Suppressor macrophage treated with lipopolysaccharide for 4 hours (primary cell): ENCODE measurements at places on chromosomes 1 and 21.

DNA sequence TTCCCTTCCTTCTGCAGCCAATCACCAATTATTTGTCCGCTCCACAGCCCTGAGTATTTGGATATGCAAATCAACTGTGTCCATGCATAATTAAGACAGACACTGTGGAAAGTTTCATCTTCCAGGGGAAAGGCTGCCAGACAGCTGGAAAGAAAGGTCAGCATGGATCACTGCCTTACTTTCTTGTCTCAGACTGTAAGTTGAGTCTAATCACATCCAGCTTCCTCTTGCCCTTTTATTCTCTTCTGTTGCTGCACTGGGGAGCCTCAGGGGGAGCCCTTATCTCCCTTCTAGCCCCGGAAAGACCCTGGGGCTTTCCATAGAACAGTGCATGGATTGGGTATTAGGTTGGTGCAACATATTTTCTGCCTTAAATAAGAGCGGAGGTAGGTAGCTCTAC, 182.9 kb downstream of the OMA1 start:
- DNase-seq = no peak

GRCh38 chr1:35544976-35545375, 12.2 kb downstream of the KIAA0319L start:
- peak; percentile 76 for DNase-seq

- no peak for DNase-seq
Observed at GRCh38 chr1:235806123-235806522, 60.6 kb downstream of the LYST start.

DNA sequence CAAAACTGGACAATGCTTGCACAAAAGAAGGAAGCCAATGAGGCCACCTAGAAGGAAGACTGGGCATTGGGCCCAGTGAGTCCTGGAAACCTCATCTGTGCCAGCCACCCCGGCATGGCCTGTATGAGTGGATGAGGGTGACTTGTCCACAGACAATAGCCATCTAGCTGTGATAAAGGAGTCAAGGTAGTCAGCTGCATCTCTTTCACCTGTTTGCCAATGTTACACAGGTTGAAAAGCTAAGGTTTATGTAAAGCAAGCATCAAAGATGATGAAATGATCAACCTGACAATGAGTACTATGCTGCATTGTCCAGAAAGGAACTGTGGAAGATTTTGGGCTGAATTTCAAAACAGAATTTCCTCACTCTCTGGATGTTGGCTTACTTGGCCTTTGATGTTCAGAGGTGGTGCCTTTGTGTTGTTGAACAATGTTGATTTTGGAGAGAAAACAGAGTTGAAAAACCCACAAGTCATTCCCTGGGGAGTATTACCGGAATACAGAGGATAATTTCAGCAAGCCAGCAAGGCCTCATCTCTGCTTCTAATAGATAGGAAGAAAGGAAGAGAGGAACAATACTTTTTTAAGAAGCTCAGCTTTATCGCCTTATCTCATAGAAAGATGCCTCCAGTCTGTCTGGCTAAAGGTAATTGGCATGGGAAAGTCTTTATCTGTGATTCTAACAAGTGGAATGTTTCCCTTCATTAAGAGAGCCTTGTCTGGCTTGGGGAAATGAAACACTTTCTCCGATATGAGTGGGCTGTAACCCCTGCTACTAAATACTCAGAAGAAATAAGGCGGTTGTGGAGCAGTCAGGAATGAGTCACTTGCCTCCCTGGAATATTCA, 11.4 kb upstream of the SELE start:
- no peak for DNase-seq

- no peak for DNase-seq
Observed at GRCh38 chr1:179194068-179194537, 35.4 kb downstream of the ABL2 start.

DNA sequence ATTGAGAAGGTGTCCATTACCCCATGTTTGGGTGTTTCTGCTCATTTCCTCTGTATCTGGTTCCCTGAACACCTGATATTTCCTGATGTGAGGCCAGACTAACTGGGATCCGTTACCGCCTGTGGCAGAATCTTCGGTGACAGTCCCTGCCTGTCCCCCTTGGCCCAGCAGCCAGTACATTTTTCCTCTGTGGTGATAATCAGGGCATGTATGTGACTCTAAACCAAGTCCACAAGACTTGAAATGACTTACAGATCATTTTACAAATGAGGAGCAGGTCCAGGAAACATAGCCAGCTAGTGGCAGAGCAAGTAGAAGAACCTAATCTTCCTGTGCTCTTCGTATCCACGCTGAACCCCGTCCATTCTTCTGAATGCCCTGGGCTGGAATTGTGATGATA, 143.5 kb upstream of the IPO9 start:
- no peak for DNase-seq

DNA sequence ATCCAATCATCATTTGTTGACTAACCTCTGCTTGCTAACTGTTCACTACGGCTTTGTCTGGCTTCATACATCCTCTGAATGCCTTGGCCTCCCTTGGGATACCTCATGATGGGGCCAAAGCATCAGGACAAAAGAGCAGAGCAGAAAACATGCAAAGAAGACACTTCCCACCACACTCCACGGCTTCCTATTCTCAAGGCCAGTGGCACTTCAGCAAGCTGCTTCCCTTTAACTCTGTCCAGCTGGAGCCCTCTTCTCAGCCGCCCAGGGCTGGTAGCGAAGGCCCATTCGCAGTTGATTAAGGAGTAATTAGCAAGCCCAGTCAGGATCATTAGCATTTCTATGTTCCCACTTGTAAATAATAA, 224.3 kb upstream of the FGGY start:
- peak; percentile 28 for DNase-seq

DNA sequence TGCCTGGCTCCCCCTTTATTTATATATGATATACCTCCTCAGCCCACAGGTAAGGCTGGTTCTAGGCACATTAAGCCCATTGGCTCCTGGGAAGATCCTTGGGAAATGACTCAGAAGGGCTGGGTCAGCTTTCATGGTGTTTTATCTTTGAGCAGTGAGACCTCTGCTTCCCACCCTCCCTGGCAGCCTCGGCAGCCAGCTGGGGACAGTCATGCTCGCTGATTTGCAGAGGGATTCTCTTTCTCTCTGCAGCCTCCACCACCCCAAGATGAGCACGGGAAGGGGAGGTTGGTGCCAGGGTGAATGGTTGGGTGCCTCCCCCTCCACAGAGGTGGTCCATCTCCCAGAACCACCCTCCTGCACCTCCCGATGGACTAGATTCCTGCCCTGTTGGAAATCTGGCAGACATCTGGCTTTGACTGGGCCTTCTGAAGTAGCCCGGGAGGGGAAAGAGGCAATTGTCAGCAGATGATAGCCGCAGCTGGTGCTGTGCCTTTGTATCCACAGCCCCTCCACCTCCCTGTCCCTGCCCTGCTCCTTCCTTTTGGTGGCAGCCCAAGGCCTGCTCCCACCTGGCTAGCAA, 24.6 kb downstream of the IER5 start:
- DNase-seq = no peak

GRCh38 chr1:47432071-47433036, 5.5 kb upstream of the FOXD2 start:
- peak; percentile 77 for DNase-seq

DNA sequence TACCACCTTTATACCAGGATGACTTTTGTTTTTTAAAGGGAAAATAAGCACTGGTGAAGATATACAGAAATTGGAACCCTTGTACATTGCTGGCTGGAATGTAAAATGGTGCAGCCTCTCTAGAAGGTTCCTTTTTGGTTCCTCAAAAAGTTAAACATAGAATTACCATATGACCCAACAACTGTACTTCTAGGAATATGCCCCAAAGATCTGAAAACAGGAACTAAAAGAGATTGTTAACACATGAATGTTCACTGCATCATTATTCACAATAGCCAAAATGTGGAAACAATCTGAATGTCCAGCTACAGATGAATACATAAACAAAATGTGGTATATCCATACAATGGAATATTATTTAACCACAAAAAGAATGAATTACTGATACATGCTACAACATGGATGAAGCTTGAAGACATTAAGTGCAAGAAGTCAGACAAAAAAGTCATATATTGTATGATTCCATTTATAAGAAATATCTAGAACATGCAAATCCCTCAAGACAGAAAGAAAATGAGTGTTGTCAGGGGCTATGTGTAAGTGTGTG, 84.9 kb upstream of the DMRTA2 start:
- DNase-seq = peak; percentile 59

DNA sequence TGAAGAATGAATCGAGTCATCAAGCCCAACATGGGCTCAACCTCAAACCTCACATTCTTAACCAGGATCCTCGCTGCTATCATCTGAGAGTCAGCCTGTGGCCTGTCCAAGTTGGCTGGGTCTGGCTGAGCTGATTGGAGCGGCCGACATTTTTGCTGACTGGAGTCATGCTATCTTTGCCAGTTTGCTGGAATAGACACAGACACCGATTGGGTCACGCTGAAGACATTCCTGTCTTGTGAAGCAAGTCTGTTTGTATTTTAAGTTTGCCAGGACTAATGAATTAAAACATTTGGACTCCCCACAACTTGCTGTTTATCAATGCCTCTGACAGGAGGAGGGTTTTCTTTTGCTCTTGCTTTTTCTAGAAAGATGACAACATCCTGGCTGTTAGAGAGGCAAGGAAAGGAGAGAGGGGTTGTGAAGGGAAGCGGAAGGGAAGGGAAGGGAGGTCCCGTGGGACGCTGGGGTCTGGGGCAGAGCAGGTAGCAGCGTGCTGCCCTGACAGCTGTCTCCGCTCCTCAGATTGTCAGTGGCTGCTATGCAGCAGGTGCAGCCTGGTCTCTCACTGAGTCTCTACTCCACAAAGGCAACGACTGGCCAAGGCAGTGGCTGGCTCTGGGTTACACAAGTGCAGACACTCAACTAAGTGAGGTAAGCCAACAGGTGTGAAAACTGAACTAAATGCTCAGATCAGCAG, at the start of gene MAP3K7CL:
Gene MAP3K7CL (plus strand): TSS at position 375 of the 700 bp plus-strand sequence. CDS start 2,701 bp downstream, outside the sequence.
- no peak for DNase-seq

DNA sequence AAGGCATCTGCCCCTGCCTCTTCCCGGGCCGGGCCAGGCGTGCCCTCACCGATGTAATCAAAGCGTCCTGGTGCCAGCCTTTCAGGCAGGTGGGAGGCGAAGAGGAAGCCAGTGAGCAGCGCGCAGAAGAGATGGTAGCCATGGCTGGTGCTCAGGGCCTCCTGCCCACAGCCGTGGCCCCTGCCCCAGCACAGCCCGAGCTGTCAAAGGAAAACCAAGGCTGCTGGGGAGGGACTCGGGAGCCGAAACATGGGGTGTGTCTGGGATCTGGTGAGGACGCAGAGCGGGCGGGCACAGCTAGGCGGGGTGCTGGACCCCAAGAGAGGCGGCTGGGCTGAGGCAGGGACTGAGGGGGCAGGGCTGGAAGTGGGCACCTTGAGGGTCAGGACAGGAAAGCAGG, 2.7 kb downstream of the BGLAP start:
- no peak for DNase-seq

DNA sequence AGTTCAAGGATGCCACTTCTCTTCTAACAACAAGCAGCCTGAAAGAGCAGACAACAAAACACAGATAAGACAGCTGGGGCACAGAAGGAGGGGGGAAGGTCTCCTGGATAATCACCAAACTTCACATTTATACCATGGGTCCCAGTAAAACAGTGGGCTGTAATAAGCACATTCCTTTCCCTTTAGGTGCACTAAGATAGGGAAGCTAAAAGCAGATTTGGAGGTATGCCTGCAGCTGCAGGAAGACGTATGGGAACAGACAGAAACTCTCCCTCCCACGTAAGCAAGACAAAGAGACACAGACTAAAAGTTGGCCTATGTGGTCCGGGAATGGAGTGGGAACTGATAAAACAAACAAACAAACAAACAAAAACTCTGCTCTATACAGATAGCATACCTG, 612.1 kb downstream of the MRPL39 start:
- DNase-seq = no peak

DNA sequence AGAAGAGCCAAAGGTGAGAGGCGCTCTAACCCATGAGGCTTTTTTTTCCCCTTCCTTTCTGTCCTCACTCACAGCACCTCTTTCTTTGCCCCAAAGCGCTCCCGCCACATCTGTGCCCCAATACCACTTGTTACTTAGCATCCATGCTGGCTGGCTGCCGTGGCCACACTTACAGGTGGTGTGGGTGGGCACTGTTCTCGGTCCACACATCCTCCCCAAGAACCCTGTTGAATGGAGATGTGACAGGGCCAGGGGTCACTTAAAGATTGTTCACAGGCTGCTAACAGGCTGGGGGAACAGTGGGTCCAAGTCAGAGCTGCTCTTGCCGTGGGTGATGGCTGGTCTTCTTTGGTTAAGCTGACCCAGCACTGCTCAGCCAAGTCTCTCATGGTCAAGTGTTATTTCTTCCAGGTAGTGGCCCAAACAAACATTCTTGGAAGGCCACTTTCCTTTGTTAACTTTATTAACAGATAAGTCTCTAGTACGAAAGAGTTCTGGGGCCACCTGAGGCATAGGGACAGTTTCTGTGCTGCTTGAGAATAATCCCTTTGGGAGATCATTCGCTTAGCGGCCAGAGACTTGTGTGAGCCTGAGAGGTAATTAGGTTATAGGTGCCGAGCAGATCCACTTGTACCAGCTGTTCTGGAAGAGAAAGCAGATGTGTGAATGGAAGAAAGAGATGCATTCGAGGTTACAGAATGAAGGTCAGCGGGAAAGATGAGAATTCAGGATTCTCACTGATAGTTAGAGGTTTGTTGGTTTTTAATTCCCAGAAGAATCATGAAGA, 62.6 kb upstream of the IRF2BP2 start:
- DNase-seq = no peak

DNA sequence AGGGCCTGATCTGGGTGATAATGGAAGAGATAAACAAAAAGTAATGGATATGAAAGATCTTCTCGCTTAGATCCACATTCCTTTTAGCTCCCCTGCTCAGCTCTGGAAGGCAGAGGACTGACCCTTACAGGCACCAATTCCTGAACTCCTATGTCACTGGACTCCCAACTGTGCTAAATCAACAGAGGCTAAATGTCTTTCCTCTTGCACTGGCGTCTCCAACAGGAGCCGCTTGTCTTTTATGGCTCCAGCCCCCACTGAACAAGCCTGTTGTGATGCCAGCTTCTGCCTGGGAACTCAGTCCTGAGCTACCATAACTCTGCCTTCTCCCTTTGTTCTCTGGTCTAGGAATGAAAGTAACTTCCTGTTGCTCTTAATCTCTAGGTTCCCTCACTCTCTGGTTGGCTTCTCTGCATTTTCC, 142.1 kb upstream of the COL11A1 start:
- DNase-seq = no peak

GRCh38 chr1:111351700-111352099, 61.0 kb downstream of the CHIA start:
- DNase-seq = no peak

GRCh38 chr21:32312326-32312725, 13.7 kb downstream of the MRAP start:
- DNase-seq = no peak

DNA sequence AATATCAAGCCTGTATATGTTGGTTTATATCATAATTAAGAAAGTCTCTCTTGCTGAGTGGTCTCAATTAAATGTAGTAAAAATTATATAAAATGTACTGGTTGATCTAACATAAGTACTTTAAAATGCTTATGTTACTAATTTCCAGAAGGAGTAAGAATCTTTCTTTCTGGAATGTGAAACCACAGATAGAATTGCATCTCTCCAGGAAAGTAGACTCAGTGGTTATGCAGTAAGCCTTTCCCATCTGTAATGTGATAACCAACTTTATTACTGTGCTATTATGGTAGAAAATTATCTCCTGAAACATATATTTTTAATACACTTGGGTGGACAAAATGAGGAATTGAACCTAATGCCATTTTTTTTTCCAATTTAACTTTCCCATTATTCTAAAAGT, 8.9 kb upstream of the RALGPS2 start:
- DNase-seq = no peak

- no peak for DNase-seq
Observed at GRCh38 chr21:37373539-37373938, 7.0 kb downstream of the DYRK1A start.

GRCh38 chr1:55833529-55834091, 618.4 kb upstream of the USP24 start:
- no peak for DNase-seq

GRCh38 chr21:38831526-38832467, 26.1 kb downstream of the ETS2 start:
- DNase-seq = peak; percentile 98
